Caki2 (cell line): ENCODE measurements at places on chromosomes 2 and 18. TPM values are rescaled to one million over a fixed set of nuclear protein-coding genes. Genes with fewer than 3 reads are reported as not detected.

The MAL gene
- total RNA-seq: 1.4 TPM in 1 of 2 replicates, not detected in the other

The RESP18 gene
- not detected in 2 replicates for total RNA-seq

GRCh38 chr2:127619877-127620705 lies 25.9 kb upstream of the GPR17 start:
- no peak for DNase-seq

The TTR gene
- not detected in 2 replicates for total RNA-seq

- DNase-seq: no peak
Measured at GRCh38 chr2:73202156-73203054, at the start of gene NOTO. TSS of gene NOTO (plus strand) at chr2:73202574. CDS start at chr2:73202667, 93 bp downstream.

The ZFAND2B gene
- 32.5 and 42.0 TPM in 2 replicates for total RNA-seq

DNA sequence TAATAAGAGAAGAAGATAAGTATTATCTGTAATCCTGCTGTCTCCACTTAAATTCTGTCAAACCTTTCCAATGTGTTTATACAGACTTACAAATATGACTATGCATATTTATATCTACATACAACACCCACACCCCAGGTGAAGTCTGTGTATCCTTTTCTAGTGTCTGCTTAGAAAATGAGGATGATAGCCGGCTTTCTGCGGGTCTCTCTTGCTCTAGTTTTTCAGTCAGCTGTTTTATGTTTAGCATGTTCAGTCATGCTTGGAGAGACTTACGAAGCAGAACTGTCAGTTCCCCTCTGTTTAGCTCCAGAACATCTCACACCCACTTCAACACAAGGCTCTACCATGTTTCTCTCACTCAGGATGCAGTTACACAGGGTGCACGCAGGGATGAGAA lies 137.3 kb upstream of the NFATC1 start:
- no peak for DNase-seq

The RPRM gene
- not detected in 2 replicates for total RNA-seq

The FBXO48 gene
- total RNA-seq: 0.44 and 0.52 TPM in 2 replicates

The LONRF2 gene
- 3.6 and 4.7 TPM in 2 replicates for total RNA-seq

DNA sequence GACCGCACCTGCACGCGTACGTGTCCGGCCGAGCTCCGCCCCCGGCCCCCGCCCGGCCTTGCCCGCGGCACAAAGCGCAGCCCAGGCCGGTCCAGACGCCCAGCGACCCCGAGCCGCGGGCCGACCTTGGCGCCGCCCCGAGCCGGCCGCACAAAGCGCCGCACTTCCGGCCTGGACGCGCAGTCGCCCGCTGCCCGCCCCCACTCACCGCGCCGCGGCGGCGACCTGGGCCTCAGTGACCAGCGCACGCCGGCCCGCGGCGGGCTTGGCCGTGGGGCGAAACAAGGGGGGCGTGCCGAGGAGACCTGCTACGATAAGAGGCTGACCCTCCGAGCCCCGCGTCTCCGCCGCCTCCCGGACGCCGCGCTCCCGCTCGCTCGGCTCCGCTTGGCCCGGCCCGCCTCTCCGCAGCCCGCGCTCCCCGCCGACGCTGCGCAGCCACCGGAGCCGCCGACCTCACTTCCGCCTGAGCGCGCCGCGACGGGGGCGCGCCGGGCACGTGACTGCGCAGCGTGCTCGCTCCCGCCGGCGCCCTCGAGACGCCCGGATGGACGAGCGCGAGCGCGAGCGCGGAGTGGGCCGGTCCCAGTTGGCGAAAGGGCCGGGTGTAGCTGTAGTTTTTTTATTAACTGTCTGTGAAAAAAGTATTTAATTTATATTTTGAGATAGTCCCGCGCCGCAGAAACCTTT lies at the start of gene FAM168B:
Gene FAM168B, minus strand, starts transcription at position 455 of the 690 bp plus-strand sequence. CDS start 10,814 bp downstream, outside the sequence.
- peak; percentile 88 for DNase-seq

DNA sequence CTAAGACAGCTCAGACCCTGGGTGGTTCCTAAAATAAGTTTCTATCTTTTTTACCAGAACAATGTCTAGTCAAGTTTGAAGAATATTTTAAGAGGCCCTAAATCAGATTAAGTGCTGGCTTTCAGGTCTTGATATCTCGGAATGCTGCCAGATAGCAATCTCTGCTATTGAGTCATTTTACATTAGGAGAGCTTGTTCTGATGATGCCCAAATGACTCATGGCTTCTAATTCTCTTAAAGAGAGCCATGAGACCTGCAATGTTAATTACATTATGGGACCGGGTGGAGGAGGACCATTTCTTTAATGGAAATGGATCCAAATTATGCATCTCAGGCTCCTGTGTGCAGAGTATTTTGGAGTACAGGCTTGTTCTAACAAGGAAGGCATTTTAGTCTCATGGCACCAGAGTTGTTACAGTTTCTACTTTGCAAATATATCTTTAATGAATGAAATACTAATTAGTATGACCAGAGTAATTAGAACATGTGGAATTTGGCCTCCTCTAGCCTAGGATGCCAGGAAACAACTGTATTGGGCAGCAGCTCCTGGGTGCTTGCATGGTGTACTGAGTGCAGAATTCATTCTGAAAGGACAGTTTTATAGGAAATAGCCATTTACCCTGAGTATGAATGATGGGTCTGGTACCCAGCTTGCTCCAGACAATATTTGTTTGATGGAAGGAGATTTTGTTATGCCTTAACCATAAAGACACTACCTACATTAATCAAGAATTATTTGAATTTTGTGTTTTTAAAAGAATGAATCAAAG lies 94.0 kb upstream of the SULT1C3 start:
- DNase-seq: no peak

The ACOXL gene
- 0.06 TPM in 1 of 2 replicates, not detected in the other for total RNA-seq

The ALPP gene
- total RNA-seq: not detected in 2 replicates

GRCh38 chr18:49813069-49813318 lies 339 bp downstream of the ACAA2 start:
- DNase-seq: no peak

DNA sequence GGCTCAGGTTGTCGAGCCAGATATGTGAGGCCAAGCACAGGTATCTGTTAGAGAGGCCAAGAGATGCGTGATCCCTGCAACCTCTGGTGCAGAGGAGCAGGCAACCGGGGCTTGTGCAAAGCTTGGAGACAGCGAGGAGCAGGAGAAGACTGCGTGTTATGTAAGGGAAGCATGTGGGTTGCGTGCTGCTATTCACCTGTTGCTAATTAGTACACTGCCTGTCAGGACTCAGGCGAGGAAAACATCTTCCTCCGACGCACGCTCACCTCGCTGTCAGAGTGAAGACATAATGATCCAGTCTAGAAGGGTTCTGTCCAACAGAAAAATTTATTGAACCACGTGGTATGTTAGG lies 102.5 kb downstream of the HNRNPLL start:
- DNase-seq: no peak

DNA sequence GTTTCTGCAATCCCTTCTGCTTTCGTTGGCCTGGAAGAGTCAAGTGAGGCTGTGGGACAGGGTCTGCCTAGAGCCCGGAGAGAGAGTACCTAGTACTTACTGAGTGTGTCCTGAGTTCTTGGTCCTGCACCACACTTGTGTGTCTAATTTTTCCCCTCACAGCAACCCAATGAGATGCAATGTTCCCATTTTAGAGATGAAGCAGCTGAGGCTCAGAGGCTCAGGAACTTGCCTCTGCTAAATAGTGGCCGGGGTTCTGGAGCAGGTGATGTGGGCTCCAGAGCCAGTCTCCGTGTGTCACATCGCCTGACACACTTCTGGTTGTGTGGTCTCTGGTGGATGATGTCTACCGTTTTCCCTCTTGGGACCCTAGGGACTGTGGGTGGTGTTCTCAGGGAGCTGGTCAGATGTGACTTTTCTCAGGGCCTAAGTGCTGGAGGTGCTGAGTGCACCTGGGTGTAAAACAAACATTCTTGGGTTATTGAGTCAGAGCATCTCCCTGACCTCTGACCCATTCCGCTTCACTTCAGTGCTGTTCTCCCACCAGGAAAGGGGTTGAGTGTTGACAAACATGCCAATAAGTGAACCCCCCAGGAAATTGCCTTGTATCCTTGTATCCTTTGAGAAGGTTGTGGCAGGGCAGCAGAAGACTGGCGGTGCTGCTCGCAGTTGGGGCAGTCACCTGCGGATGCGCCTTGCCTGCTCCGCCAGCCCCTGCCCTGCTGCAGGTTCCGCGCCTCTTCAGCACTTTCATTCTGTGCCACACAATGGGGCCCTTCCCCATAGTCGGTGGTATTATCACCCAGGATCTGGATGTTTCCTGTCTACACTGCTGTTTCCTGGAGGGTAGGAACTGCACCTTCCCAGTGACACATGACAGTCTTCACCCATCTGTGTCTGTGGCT lies 32.1 kb downstream of the HK2 start:
- DNase-seq: peak; percentile 92

DNA sequence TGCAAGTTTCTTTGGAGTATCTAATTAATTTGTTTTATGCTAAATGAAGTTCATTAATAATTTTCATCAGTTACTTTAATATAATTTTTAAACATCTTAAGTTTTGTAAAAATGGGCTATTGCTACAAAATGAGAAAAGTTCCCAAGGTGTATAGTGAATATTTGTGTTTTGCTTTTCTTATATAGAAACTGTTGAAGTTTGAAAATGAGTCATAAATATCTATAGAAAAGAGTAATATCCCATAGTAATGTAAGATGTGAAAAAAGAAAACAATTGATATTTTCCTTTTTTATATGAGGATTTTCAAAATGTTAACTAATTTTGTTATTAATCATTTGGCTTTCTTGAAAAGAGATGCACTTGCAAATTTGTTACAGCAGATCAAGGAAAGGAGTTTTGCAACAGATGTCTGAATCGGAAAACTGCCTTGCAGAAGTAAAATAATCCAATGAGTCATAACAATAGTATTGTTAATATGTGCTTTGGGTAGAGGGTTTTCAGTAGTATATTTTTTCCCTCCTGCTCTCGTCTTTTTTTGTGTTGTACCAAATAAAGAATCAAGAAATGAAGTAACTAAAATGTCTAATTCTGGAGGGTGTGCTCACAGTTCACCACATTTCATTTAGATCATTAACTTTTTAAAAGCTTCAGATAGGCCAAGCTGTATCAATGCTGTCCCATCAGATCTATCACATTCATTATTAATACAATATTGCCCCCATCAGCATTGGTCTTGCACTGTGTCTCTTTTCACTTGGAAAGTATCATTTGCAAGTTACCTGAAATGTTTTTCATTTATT lies 15.5 kb downstream of the DUSP19 start:
- no peak for DNase-seq

DNA sequence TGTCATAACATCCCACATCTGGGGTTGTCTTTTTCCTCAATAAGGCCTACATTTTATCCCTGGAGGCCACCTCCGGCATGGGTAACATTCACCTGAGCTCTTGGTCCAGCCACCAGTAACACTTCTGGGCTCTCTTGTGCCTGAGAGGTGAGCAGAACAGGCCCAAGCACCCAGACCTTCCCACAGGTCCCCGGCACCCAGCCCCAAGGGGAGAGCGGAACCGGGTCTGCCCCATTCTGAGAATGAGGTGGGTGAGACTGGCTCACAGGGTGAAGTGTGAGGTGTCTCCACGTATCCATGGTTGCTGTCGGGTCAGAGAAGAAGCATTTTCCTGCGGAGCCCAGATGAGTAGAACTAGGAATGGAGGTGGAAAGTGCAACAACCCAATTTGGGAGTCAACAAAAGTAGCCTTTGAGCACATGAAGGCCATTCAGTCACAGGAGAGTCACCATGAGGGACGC lies 496.7 kb upstream of the MYT1L start:
- DNase-seq: no peak

The CAPN14 gene
- total RNA-seq: 0.57 and 1.6 TPM in 2 replicates

The MYO7B gene
- not detected in 2 replicates for total RNA-seq

DNA sequence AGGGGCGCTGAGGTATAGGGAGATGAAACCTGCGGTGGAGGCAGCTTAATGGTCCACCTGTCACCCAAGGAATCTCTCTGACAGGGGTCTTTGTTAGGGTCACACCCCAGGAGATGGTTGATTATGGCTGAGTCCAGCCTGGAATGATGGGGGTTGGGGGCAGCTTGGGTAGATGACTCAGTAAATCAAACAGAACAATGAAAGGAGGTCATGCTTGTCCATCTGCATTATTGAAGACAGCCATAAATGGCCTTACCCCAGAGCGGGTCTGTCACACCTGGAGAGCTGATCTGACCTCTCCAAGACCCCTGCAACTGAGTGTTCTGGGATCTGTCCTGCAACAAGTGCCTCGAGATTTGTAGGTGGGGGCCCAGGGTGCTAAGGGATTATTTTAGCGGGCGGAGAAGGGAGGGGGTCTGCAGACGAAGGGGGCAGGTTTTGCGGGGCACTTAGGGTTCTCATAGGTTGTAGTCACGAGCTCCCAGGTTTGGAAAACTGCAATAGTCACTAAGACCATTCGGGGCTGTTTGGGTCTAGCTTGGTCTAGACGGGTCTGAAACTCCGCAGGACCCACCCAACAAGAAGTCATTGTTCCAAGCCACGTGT lies 771 bp upstream of the IGFBP2 start:
- no peak for DNase-seq

DNA sequence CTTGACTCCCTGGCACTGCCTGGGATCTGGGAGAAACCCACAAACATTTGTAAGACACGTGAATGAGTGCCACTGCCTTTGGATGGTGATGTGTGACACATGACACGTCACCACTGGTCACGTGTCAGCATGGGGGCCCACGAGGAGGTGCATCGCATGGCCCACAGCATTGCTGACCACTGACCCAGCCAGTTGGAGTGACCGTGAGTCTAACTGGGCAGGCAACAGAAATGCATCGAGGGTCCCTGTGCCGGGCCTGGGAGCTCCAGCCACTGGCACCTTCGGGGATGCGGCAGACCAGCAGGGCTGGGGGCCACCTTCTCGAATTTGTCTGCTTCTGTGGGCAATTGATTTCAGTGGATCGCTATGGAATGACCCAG lies 121.9 kb upstream of the HDAC4 start:
- no peak for DNase-seq

- no peak for DNase-seq
Measured at GRCh38 chr18:12346240-12346565, 30.8 kb downstream of the AFG3L2 start.

The EVX2 gene
- total RNA-seq: not detected in 2 replicates

DNA sequence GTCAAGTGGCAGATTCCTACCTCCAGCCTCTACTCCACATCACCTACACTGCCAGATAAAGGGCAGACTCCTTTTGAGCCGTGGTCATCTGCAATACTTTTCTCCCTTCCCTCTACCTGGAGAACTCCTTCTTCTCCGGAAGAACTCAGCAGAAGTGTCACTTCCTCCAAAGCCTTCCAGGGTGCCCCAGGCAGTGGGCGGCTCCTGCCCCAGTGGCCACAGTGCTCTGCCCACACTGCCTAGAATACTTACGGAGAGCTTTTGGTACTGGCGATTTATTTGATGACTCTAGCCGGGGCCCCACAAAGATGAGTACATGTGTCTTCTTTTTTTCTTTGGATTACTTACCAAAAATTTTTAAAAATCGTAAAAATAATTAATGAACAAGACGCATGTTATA lies 39.7 kb downstream of the FOSL2 start:
- DNase-seq: no peak

The PLCL1 gene
- not detected in 2 replicates for total RNA-seq

The NT5C1B gene
- not detected in 2 replicates for total RNA-seq

- no peak for DNase-seq
Measured at GRCh38 chr2:88197732-88198131, 27.6 kb downstream of the THNSL2 start.

The DNAJC5G gene
- not detected in 2 replicates for total RNA-seq

- peak; percentile 4 for DNase-seq
Measured at GRCh38 chr2:63792530-63792929, 49.2 kb upstream of the UGP2 start.
